Stimulated activated CD4-positive, alpha-beta T cell treated with anti-CD3 and anti-CD28 coated beads, Interleukin-15, amount 100 ng/mL, for 24 hours (primary cell): ENCODE measurements at places on chromosomes 7 and 10.

DNA sequence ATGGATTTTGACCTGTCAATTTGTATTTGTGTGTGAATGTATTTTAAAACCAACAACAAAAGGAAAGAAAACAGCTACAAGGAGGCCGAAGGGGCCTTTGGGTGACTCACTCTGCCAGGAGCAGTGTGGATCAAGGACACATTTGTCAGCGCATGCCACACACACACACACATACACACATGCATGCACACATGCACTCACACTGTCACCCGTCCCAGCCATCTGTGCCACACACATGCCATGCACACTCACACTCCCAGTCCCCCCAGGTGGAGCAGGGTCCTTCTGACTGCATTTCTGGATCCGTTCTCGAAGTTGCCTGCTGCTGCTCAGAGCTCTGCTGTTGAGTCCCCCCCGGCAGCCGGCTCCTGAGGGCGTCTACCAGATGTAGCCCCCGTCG lies 26.0 kb downstream of the SPOCK2 start:
- no peak for DNase-seq

- DNase-seq: no peak
These were observed 615.8 kb downstream of the AUTS2 start for GRCh38 chr7:70214071-70214470.

DNA sequence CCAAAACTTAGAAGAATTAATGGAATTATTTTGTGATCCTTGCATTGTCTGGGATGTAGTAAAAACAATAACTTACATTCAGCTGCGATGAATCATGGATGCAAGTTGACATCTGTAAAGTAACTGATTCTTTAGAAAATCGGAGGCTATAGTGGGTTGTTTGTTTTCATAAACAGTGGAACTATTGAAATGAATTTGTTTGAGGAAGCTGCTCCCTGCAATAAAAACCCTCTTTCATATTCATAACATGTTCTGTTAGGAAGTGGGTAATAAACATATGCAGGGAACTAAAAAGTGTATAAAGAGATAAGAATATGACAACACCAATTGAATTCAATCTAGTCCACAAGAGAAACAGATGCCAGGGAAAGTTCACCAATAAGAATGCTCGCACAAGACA lies 53.6 kb downstream of the AGMO start:
- no peak for DNase-seq

DNA sequence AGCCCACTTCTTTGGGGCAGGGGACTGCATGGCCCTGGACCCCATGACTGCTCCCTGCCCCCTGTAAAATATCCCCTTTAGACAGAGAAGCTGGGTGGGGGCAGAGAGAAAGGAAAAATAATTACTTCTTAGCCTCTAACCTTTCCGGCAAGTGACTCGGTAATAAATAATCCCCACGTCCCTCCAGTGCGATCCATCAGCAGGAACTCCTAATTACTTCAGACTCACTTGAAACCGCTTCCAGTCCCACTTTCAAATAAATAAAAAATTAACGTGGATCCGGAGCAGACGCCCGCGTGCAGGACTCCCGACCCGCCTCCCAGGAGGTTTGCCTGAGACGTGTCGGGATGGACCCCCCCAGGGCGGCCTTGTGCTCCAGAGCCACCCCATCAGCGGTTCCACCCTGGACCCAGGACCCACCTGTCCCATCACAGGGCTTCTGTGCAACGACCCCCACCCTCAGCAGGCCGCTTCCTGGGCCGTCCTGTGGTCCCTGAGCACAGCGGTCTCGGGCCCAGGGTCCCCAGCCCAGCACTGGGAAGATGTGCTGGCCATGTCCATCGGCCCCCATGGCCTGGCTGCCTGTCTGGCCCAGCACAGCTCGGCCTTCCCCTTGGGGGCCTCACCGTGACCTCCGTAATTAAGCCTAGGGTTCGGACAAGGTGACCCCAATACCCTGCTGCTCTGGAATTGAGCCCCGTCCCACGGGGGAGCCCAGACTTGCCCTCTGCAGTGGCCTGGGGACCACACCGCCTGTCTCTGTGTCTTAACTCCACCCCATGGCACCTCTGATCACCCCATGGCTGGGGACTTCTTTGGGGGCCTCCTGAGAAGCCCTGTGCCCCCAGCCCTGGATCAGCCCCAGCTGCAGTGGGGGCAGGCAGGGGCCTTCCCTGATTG lies 108.0 kb downstream of the UNCX start:
- DNase-seq: no peak

GRCh38 chr7:96202102-96202501 lies 119.8 kb downstream of the SLC25A13 start:
- DNase-seq: no peak

DNA sequence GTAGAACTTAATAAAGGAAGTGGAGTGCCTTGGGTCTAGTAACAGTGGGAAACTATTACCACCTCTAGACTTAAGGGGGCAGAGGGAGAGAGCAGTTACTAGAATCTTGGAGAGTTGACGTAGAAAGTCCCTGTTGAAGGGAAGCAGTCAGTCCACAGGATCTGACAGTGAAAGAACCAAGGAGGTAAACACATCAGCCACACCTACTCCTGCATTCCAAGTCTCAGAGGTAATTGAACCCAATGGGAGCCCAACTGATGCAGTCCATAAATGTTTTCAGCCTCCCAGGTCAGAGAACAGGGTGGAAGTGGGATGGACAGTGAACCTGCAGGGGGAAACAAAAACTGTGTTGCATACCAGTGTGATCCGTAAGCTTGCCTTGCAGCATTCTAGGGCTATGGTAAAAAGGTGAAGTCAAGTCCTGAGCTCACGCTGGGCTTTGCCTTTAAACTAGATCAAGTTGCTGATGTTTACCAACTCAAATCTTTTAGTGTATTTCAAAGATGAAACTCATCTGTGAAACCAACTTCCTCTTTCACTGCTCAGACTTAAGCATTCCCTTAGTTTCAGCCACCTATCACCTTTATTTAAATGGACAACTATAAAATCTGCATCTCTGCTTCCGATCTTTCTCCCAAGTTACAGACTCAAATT lies 57.2 kb downstream of the SLC16A12 start:
- no peak for DNase-seq

GRCh38 chr10:77873536-77874380 lies 52.8 kb downstream of the DLG5 start:
- peak; percentile 54 for DNase-seq

DNA sequence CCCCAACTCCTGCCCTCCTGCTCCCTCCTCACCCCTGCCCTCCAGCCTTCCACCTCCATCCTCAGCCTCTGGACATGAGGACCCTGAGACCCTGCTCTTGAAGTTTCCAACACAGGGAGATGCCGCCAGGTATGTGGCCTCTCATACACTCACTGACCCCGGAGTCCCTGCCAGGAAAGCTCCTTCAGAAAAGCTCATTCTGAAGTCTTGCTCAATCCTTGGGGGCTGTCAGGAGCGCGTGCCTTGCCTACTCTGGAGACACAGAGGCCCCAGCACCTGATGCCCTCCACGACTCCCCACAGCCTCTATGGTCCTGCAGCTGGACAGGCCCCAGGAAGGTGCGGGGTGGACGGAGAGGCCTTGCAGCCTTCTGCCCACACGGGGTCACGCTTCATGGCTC lies 11.0 kb downstream of the NUDT1 start:
- no peak for DNase-seq

GRCh38 chr10:91190388-91190870 lies 30.0 kb upstream of the PCGF5 start:
- no peak for DNase-seq

DNA sequence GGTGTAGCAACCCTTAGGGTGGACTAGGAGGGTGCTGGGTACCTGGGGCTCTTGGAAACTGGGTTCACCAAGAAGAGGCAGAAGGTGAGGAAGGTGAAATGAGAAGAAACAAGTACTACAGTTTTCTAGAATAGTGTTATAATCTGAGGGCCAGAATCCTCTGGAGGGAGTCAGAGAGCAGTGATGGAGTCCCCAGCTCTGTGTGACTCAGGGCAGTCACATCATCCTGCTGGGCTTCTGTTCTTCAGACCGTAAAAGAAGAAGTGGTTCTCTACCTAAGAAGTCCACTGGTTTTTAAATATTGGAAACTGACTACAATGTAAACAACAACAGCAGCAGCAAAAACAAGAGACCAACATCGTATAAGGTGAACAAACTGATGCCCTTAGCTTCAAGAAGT lies 197.3 kb downstream of the PRPF18 start:
- DNase-seq: peak; percentile 25

DNA sequence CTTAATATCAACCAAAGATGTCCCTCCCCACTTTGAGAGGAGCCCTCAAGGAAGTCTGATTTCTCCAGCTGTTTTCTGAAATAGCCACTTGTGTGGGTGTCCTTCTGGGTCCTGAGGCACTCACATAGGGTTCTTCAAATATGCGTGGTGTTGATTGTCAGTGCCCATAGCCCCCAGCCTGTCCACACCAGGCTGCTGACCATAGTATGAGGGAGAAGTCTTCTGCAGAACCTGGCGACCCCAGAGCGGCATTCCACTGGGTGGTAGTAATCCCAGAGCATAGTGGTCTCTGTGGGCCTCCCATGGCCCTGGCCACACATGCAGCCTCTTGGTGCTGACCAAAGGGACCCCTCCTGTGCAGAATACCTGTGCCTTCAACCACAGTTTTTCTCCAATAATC lies 82.7 kb upstream of the MACROH2A2 start:
- no peak for DNase-seq

GRCh38 chr7:55903985-55904759 lies 16.9 kb downstream of the ZNF713 start:
- DNase-seq: no peak

- DNase-seq: no peak
These were observed 21.1 kb upstream of the MEOX2 start for GRCh38 chr7:15707570-15707969.

GRCh38 chr7:70506434-70506833 lies 625.5 kb upstream of the GALNT17 start:
- DNase-seq: no peak

GRCh38 chr10:70849582-70850016 lies 33.9 kb downstream of the SGPL1 start:
- DNase-seq: no peak

- no peak for DNase-seq
These were observed 113.9 kb upstream of the ANLN start for GRCh38 chr7:36275735-36276284.

GRCh38 chr10:118952493-118953295 lies 76.8 kb upstream of the NANOS1 start:
- no peak for DNase-seq

DNA sequence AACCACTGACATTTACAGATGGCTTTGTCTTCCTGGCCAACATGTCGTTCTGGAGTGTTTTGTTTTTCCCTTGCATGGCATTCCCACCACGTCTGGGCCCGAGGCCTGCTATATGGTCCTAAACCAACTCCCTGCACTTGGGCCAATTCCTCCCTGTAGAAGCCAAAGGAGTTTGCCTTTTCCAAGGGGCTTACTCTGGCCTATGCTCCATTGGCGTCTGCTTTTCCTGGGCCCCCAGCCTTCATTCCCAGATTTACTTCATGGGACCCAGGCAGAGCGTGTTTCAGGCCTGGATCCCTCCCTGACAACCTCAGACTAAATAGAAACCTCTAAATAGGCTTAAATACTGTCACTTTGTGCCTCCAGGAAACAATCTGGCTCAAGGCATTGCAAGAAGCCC lies 60.7 kb downstream of the MINDY4 start:
- no peak for DNase-seq

GRCh38 chr7:127393368-127394058 lies 1.0 kb upstream of the ZNF800 start:
- DNase-seq: no peak

- no peak for DNase-seq
These were observed 21.0 kb downstream of the ANXA11 start for GRCh38 chr10:80184291-80184690.

DNA sequence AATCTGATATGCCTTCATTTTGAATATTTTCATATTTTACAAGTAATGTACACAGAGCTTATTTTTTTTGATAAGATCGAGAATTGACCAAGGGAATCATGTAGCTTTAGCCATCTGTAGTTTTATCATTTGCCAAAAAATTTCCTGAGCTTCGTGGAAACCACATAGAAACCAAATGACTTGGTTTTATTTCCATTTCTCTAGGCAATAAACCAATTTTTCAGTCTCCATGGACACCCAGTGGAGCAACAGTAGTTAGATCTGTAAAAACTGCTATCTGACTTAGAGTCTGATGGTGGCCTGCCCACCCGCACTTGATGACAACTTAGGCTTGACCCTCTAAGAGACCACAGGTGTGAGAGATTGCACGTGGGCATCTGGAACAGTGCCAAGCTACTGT lies 127.8 kb upstream of the CDK6 start:
- no peak for DNase-seq

- no peak for DNase-seq
These were observed 127.9 kb downstream of the TCERG1L start for GRCh38 chr10:131183546-131184045.

DNA sequence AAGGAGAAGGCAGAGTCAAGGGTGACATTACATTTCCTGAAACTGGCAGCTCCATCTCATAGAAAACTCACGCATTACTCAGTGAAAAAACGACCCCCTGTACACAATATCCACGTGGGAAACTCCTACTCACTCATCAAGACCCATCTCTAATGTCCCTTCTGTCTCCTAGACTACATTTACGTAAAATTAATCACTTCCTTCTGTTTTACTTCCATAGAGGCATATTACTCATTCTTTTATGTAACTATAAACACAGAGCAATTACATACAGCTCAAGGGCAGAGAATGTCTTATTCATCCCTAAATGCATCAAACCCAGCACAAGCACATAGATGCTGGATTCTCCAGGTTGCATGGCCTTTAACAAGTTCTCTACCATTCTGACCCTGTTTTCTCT lies 281.8 kb downstream of the KCNMA1 start:
- DNase-seq: no peak

DNA sequence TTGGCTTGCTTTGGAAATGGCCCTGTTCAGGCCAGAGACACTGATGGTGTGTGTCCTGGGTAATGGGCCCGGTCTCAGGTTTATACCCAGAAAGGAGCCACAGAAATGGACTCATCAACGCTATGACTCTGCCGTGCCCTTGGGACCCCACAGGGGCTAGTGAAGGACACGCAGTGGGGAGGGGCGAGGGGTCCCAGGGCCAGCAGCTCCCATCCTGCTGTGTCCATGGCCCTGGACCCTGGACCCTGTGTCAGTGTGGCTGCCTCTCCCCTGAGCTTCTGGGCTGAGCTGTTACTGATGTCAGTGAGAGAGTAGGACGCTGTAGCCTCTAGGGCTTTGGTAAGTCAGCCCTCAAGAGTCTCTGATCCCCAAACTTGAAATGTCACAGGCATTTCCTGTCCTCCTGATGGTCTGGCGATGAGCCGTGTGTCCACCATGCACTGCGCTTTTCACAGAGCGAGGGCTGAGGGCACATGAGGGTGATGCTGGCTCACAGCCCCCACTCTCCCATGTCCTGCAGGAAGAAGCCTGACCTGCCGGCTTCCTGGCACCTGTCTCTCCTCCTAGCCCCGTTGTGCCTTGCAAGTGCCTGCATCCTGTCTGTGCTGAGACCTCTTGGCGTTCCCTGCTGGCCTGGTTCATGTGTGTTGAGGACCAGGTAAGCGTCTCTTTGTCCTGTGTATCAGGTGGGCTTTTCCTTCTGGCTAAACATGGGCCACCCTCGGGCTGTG lies 4.4 kb downstream of the ZNF316 start:
- DNase-seq: no peak

- no peak for DNase-seq
These were observed 7.7 kb upstream of the ADGRA1 start for GRCh38 chr10:133079836-133080682.
